ENCODE measurements at places on chromosomes 1 and 21. TPM values are rescaled to one million over a fixed set of nuclear protein-coding genes. Genes with fewer than 3 reads are reported as not detected.
A peak's percentile ranks its signal among the peaks of the same experiment; 100 is the strongest.

GRCh38 chr1:51236531-51237350, 668 bp downstream of the RNF11 start:
- peak; percentile 56 for DNase-seq

CFHR2 gene
- polyA plus RNA-seq = 0.29 TPM

DNA sequence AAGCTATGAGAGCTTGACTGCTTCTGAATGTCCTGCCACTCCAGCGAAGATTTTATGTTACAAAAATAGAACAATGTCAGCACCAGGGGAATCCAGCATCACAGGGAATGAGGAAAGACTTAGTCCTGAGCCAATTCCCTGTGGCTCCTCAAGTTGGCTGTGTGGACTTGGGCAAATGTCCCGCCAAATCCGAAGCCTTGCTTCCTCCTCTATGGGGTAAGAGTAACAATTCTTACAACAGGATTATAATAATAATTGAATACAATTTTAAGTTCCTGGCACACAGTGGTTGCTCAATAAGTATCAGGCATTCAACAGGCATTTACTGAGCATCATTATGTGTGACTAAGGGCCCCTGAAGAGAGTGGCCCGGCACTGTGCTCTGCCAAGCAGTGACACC, 44.4 kb downstream of the STPG1 start:
- no peak for DNase-seq

DNA sequence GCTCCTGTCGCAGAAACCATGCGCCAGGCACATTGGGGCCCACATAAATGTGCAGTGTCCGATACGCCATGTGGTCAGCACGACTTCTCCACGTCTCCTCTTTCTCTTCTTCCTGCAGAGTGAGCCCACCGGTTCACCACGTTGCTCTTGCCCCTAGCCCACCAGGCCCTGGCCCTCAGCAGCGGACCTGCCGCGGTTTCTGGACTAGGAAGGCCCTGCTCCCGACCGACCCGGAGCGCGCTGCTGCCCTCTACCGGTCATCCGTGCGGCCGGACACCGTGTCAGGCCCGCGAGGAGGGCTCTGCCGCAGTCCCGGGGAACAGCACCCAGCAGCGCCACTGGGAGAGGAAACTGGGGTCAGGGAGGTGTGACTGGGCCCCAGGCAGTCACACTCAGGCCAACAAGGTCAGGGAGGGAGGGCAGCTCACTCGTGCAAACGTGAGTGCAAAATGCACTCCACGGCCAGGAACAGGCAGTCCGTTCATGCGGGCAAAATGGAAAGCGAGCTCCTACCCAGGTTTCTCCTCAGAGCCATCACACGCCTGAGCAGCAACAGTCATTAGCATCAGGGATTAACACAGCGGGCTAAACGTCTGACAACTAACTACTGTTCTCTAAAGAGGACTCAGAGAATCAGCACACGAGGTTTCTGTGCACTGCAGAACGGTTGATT, 13.7 kb downstream of the TLR5 start:
- DNase-seq = peak; percentile 77

COL6A2 gene
- 246 TPM for polyA plus RNA-seq

DNA sequence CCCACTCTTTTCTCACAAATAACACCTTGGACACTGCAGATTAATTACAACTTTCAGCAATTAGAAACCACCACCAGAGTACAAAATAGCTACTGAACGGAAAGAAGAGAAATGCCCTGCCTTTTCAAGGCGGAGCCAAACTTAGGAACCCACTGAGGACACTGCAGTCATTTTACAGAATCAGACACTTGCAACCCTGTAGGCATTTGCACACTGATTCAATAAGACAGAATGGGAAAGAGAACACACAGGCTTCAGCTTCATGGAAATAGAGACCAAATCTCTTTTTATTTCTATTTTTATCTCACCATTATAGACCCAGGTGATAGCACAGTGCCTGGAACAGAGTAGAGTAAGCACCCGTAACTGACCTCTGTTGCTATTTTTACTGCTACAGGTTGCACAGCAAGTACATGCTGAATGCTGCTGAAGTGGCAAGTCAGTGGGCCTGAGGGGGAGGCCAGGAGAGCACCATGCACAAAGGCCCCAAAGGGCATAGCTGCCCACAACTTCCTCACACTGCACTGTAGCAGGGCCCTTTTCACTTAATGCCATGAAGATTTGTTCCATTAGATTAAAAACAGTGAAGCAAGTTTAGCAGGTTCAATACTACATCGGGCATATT, 50.7 kb upstream of the EDARADD start:
- DNase-seq = no peak

- DNase-seq = peak; percentile 47
Observed at GRCh38 chr1:109760581-109761226, 3.0 kb downstream of the EPS8L3 start.

RGS13 gene
- not detected for polyA plus RNA-seq

GRCh38 chr1:155864393-155864792, 5.0 kb downstream of the SYT11 start:
- no peak for DNase-seq

GRCh38 chr1:26477446-26478152, 5.4 kb downstream of the HMGN2 start:
- DNase-seq = no peak

DNA sequence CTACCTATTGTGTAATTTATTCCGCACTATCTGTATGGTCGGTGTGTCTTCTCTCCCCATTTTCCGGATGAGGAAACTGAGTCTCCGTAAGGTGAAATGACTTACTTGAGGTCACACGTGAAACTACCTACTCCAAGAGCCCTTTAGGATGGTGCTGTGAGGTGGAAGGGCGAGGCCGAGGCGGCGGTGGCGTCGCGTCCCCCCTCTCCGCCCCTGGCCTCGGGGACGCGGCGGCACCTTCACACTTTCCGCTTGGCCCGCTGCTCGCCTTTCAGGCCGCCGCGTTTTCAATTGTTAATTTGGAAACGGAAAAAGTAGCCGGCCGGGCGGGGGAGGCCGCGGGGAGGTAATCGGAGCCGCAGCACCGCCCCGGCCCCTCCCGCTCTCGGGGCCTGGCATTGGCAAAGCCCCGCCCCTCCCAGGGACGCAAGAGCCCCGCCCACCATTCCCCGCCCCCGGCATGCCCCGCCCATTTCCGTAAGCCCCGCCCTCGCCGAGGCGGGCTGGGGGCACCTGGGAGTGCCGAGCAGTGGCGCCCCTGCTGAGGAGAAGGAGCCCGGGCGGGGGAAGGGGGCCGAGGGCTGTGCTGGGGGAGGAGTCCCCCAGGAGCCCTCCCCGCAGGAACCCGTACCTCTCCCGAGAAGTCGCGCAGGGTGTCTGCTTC, 18.6 kb downstream of the KCNQ4 start:
- DNase-seq = peak; percentile 87

- no peak for DNase-seq
Observed at GRCh38 chr1:234936612-234937389, 191.8 kb downstream of the TOMM20 start.

- DNase-seq = no peak
Observed at GRCh38 chr1:11740258-11741192, 4.6 kb downstream of the AGTRAP start.

DNA sequence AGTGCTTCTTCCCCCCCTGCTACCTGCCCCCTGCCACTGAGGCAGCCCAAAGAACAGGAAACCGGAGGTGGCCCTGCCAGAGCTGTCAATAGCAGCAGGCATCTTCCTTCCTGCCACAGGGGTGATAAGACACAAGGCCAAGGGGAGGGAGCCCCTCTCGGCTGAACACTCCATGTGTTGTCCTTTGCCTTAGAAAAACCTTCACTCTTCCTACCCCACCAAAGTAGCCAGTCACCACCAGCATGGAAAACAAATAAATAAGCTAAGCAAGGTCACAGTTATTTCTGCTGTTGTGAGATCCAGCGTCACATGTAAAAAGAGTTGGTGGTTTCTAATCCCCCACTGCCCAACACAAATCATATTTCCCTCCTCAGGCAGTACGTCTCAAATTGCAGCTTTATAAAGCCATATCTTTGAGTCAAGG, 104.8 kb upstream of the DPT start:
- DNase-seq = no peak

GRCh38 chr1:173865468-173866164, 2.2 kb downstream of the GAS5 start:
- no peak for DNase-seq

GRCh38 chr21:45301521-45302081, 13.9 kb upstream of the POFUT2 start:
- DNase-seq = no peak

- DNase-seq = no peak
Observed at GRCh38 chr1:234515821-234516241, 36.9 kb upstream of the TARBP1 start.

TRIM17 gene
- polyA plus RNA-seq = 1.8 TPM

GRCh38 chr1:113191579-113192076, 118.6 kb downstream of the LRIG2 start:
- DNase-seq = no peak

DNA sequence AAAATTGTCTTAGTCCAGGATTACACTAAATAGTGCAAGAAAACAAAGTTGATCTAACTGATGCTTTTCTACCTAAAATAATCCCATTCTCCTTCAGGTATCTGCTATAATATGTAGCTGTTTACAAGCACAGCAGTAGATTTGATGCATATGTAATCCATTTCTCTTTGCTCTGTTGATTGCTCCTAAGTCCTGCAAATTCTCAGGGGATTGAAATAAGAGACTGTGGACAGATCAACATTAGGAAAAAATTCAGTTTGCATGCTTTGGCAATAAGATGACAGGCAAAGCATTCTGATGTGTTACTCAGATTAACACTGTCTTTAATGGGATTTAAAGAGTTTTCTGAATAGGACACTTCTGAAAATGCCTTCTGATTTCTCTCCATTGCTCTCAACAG, 34.7 kb downstream of the RNF11 start:
- no peak for DNase-seq

GRCh38 chr21:40254540-40255465, 387.6 kb downstream of the PCP4 start:
- peak; percentile 18 for DNase-seq

GRCh38 chr1:201585093-201585483, 46.2 kb downstream of the NAV1 start:
- no peak for DNase-seq

- no peak for DNase-seq
Observed at GRCh38 chr1:2784854-2785630, 16.5 kb downstream of the TTC34 start.

GNAT2 gene
- 0.29 TPM for polyA plus RNA-seq

PPIH gene
- polyA plus RNA-seq = 19.6 TPM

ATF6 gene
- polyA plus RNA-seq = 3.6 TPM

DNA sequence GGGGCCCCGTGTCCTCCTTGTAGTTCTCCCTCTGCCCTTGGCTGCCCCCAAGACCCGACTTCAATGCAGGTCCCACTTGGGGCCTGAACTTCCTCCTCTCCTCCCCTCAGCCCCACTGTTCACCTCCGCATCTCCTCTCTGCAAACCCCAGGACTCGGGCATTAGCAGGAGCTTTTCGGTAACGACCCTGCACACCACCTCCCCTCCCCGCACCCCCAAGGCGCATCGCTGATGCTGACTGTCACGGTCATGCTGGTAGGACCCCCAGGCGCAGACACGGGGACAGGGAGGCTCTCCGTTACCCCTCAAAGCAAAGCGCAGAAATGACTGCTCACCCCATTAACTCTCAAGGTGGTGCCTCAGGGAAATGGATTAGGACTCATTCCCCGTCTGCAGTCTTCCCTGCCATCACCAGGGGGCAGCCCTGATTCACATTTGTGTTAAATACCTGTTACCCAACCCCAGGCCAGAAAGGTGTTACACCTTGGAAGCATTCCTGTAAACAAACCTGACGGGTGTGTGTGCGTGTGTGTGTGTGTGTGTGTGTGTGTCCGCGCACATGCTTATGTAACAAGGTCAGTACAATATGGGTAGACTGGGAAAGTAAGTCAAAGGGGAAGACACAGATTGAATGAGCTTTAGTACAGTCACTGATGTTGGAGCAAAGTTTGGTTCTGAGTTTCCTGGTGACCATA, 6.4 kb upstream of the GUCA2B start:
- DNase-seq = peak; percentile 71

PTPN7 gene
- polyA plus RNA-seq = 15.0 TPM

GRCh38 chr1:233157245-233157644, 138.3 kb downstream of the PCNX2 start:
- no peak for DNase-seq

OR10J1 gene
- not detected for polyA plus RNA-seq

SH2D1B gene
- not detected for polyA plus RNA-seq

DNA sequence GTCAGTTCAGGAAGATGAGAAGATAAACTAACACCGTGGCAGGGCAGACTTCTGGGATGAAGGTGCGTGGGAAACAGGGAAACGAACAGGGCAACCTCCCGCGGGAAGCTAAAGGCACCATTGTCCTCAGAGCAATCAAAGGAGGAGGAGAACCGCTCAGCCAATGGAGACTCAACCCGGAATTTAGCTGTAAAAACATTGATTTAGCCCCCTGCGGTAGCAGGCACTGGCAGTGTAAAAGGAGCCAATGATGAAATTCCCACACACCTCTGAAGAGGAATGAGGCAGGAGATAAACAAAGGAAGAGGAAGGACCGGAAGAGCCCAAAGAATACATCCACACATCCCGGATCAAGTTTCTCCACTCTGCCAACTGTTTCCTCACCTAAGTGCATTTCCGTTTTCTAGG, 19.5 kb downstream of the HLCS start:
- DNase-seq = no peak

DNA sequence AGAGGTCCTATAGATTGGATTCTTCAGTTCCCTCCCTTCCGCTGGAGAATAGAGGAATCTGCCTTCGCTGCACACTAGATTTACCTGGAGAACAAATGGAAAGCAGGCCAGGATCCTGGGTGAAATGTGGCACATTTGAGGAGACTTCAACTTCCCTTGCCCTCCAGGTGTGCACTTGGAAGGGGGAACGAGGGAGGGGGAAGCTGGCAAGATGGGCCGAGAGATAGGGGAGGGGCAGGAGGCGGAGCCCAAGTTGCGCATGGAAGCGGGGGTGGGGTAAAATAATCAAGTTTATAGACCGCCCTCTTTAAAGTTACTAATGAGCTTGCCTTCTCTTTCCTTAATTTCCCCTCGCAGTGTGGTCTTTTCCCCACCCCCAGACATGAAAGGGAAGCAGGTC, 155.7 kb upstream of the CAMK1G start:
- DNase-seq = no peak

Measured in adrenal gland (tissue), 19 donors.